Activated gamma-delta T cell treated with anti-CD3 and anti-CD28 coated beads, Interleukin-2, amount 50 U/mL, for 16 hours (primary cell): ENCODE measurements at places on chromosomes 6 and 20.

DNA sequence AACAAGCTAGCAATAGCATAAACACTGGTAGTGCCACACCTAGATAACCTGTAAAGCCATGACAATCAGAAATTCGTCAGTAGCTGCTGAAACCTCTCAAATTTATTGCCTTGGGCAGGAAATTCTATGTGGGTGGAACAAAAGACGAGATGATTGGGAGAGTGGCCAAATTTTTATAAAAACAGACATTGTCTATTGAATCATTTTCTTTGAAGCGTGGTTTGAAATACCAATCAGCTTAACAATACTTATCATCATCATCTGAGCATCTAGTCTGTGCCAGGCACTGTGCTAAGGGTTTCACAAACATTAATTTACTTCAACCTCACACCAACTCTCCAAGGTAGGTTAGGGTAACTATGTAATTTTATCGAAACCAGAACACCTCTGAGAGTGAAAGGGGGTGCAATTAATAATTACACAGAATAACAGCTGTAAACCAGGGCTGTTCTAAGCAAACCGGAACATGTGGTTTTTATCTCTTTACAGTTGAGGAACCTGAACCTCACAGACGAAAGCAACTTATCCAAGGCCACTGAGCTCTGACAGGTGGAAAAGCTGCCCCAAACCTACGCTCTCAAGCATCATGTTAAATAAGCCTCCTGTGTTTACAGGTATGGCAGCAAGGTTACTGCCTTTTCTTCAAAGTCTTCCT is 43.4 kb downstream of the NHSL1 start:
- DNase-seq, result no peak

- DNase-seq, result no peak
Measured at GRCh38 chr20:10005885-10006284, 28.9 kb upstream of the ANKEF1 start.

DNA sequence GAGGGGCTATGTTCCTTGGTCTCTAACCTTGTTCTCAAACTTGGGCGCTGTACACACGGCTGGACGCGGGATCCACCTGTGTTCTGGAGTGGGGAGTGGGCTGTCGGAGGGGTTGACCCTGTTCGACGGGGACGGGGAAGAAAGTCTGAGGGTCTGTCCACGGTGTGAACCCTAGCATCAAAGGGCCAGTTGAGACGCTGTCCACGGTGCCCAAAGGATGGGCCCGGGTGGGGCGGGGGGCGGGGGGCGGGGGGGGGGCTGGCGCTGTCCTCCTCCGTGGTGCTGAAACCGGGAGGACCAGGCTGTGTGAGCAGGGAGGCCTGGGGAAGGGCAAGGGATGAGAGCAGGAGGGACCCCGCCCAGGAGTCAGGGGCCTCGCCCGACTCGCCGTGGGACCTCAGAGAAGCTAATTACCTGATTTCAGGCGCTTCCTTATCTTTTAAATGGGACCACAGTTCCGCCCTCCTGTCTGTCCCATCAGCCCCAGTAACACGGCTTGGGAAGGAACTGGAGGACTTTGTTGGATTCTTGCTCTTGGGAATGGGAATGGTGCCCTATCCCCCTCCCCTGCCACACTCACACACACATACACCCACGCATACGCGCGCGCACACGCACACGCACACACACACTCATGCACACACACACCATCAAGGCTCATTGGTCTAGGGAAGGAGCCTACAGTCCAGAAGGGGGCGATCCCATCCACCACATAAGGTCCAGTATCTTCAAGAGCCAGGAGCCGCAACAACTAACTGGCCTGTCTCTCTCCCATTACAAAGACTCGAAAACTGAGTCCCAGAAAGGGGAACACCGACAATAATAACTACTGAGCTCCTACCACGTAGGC is 1.0 kb upstream of the VSTM2L start:
- DNase-seq, result no peak

- peak; percentile 12 for DNase-seq
Measured at GRCh38 chr6:149895833-149896271, 2.1 kb downstream of the RAET1E start.

- DNase-seq, result no peak
Measured at GRCh38 chr6:136593748-136594490, 43.7 kb upstream of the MAP7 start.
